ENCODE measurements at places on chromosomes 6 and 20.

DNA sequence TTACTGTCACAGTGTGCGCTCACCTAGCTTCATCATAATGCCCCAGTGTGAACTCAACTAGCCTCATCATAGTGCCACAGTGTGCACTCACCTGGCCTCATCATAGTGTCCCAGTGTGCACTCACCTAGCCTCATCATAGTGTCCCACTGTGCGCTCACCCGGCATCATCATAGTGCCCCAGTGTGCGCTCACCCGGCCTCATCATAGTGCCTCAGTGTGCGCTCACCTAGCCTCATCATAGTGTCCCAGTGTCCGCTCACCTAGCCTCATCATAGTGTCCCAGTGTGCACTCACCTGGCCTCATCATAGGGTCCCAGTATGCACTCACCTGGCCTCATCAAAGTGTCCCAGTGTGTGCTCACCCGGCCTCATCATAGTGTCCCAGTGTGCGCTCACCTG lies 10.6 kb downstream of the TMEM242 start:
- no peak for DNase-seq

GRCh38 chr6:64489763-64490162 lies 854.2 kb downstream of the PHF3 start:
- no peak for DNase-seq

DNA sequence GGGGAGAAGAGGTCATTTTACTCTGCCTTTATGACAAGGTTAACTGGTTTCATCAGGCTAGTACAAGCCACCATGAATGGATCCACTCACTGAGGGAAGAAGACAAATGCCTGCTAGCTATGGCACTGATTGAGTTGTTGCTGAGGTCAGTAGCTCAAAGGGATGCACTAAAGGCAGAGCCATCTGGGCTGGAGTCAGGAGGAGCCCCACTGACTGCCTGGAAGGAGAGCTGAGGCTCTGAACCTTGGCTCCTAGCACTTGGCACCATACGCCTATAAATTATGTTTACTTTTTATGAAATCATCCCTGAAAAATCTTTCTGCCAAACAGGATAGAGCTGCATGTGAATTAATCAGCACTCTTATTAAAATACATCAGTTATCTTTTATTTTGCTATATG lies 104.6 kb downstream of the DTD1 start:
- DNase-seq: no peak

DNA sequence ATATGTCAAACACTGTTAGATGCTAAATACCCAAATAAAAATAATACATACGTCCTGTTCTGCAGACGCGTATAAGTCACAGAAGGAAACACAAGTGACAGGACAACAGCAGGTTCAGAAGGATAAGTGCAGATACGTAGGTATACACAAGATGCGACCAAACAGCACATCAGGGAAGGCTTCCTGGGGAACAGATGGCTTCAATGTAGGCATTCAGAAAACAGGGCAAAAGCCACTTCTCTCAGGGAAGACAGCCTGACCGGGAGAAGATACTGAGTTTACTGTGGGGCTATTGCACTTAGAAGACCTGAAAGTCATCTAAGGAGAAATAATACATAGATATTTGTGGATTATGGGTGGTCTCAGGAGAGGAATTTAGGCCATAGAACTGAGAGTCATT lies 1.9 kb downstream of the HLA-DPA1 start:
- no peak for DNase-seq

- DNase-seq: no peak
Observed at GRCh38 chr6:91447081-91447480, 860.2 kb upstream of the MAP3K7 start.

GRCh38 chr20:8156235-8157079 lies 24.4 kb downstream of the PLCB1 start:
- DNase-seq: no peak

- DNase-seq: no peak
Observed at GRCh38 chr6:169991913-169992312, 240.5 kb downstream of the ERMARD start.

Data from activated naive CD8-positive, alpha-beta T cell treated with anti-CD3 and anti-CD28 coated beads, Interleukin-2, amount 50 U/mL, for 24 hours (primary cell).